NCI-H345 (cell line): ENCODE measurements at places on chromosomes 3 and 15.

- DNase-seq = peak; percentile 76
Measured at GRCh38 chr3:195892105-195893043, 16.0 kb downstream of the TNK2 start.

- no peak for DNase-seq
Measured at GRCh38 chr15:47258521-47258920, 458.8 kb upstream of the SEMA6D start.

DNA sequence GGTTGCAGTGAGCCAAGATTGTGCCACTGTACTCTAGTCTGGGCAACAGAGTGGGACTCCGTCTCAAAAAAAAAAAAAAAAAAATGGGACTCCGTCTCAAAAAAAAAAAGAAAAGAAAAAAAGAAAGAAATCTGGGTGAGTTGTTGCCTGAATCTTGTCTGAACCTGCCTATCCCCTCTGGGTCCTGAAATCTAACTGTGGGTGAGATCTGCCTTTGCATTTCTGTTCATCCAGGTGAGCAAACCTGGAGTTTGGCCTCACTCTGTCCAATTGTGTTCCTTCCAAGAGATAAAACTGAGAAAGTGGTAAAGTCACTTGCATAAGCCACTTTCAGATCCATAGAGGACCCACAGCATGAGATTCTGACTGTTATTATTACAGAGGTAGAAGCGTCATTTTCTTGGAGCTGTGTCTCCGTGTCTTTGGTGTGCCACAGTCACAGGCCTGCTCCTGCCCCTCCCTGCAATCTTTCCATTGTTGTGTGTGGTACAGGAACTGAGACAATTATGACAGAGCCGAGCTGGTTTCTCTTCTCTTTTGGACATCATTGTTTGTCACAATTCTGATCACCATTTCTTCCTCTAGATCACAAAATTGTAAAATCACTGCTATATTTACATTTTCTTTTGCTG, 235.9 kb downstream of the LPP start:
- no peak for DNase-seq

- DNase-seq = peak; percentile 8
Measured at GRCh38 chr3:33218446-33219174, at the start of gene SUSD5. Gene SUSD5, minus strand, starts transcription at chr3:33218810. Its CDS starts 13 bp downstream, at chr3:33218797.
